NK-92 treated with Interleukin-12 subunit alpha and Interleukin-12 subunit beta, amount 100 ng/mL, for 24 hours (cell line): ENCODE measurements at places on chromosomes 6 and 20.

DNA sequence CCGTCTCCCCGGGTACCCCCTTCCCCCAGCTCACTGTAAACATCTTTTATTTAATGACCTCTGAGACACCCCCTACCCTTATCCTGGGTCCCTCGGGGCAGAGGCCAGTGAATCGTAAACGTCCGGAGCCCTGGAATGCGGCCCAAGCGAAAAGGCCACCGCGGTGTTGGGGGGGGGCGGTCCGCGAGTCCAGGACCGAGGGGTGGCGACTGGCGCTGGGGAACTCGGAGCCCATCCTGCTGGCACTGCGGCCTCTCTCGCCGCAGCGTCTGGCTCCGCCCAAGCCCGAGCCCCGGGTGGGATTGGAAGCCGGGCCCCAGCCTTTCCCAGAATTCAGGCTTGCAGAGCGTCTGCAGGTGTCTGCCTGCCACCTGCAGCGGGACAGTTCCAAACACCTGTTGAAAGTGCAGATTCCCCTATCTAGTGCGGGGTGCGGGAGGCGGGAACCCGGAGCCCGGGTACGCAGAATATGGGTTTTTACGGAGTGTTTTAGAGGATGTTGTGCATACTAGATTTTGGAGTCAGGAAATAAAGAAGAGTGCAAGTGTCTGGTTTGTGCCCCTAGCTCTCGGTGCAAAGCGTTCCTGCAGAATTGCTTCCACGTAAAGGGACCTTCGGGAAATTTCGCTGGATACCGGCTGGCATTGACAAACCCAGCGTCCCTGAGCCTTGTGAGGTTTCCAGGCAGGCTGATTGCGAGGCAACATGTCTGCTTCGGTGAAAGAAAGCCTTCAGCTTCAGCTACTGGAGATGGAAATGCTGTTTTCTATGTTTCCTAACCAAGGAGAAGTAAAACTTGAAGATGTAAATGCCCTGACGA, 800 bp downstream of the RWDD2A start:
- DNase-seq, result no peak

- DNase-seq, result no peak
These were observed 62.2 kb upstream of the DDR1 start for GRCh38 chr6:30821862-30822784.

- DNase-seq, result peak; percentile 100
These were observed 3.1 kb upstream of the GPSM3 start for GRCh38 chr6:32195652-32195901.

- no peak for DNase-seq
These were observed 17.8 kb downstream of the BNIP5 start for GRCh38 chr6:36318690-36319435.

GRCh38 chr6:42693725-42694323, 28.6 kb downstream of the PRPH2 start:
- no peak for DNase-seq

DNA sequence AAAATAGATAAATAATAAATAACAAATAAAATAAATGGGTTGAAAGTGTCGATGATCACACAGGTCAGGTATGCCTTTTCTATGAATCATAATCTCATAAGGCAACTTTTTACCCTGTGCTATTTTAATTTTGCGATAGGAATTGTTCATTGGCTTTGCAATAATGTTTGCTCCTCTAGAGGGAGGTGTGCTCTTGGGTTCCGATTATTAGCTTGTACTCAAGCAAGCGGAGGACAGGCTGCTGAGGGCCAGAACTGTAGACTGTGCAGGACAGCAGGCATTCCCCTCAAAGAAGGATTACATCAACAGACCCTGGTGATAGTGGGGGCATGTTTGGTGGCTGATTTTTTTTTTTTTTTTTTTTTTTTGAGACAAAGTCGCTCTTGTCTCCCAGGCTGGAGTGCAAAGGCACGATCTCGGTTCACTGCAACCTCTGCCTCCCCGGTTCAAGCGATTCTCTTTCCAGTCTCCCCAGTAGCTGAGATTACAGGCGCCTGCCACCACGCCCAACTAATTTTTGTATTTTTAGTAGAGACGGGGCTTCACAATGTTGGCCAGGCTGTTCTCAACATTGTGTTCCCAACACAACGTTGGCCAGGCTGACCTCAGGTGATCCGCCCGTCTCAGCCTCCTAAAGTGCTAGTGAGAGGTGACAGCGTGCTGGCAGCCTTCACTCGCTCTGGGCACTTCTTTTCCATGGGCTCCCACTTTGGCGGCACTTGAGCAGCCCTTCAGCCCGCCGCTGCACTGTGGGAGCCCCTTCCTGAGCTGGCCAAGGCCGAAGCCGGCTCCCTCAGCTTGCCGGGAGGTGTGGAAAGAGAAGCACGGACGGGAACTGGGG, 35.6 kb downstream of the RIOK1 start:
- DNase-seq, result no peak

GRCh38 chr20:22303523-22303922, 280.8 kb downstream of the FOXA2 start:
- no peak for DNase-seq

GRCh38 chr20:16530201-16530681, 43.0 kb downstream of the KIF16B start:
- DNase-seq, result no peak

DNA sequence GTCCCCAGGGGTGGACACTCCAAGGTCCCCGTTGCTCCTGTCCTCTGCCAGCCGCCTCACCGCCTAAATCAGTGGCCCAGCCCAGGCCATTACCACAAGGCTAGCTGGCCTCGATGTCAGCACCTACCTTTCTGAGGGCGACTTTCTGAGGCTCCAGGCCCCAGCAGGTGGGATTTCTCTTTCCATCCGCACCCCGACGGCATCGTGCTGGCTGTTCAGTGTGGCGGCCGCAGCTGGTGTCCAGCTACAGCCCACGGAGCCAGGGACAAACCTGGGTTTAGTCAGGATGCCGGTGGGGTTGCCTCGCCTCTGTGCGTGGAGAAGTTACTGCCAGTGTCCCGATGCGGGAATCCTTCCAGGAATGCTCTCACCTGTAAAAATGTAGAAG, 60.8 kb downstream of the ERMARD start:
- DNase-seq, result no peak

DNA sequence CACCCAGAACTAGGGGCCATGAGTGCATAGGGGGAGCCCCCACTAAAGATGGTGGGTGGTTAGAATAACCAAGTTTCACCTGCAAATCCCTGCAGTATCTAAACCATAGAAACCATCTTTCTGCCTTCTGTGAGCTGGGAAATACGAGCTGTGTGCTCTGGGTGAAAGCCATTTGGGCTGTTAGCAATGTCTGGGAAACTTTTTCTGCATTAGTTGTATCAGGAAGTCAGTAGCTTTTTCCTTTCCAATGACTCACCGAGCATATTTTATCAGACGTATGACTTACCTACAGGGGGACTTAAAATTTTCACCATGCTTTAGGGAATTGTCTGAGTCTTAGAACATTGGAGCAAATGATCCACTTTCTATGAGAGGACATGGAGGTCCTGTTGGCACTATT, 584.0 kb downstream of the QKI start:
- DNase-seq, result no peak

DNA sequence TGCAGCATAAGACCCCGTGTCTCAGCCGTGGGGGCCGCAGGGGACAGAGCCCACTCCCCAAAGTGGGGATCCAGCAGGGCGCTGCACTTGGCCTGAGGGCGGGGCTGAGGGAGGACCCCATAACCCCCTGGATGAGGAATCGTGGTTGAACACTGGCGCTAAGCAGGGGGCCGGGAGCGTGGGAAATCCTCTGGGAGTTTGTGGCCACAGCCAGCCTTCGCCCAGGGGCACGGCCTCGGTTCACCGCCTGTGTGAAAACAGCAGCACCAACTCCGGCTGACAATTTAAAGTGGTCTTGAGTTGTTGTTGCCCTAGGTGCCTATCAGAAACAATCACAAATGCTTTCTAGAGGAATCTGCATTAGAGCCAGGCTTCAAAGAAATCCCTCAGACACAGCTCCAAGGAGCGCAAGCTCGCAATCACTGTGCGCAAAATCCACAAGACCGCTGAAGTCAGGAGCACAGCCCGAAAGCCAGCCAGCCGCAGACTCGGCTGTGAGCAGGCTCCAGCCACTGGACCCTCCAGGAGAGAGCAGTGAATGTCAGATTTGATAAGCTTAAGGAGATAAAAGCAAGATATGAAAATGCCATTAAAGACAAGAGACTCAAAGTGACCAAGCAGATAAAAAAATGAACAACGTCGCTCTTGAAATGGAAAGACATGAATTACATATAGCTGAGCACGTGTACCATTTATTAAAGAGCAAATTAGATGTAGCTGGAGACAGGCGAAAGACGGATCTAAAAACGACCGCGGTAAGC, 10.9 kb upstream of the RPS6KA2 start:
- no peak for DNase-seq

- no peak for DNase-seq
These were observed 24.9 kb upstream of the LAMA4 start for GRCh38 chr6:112279031-112279935.

DNA sequence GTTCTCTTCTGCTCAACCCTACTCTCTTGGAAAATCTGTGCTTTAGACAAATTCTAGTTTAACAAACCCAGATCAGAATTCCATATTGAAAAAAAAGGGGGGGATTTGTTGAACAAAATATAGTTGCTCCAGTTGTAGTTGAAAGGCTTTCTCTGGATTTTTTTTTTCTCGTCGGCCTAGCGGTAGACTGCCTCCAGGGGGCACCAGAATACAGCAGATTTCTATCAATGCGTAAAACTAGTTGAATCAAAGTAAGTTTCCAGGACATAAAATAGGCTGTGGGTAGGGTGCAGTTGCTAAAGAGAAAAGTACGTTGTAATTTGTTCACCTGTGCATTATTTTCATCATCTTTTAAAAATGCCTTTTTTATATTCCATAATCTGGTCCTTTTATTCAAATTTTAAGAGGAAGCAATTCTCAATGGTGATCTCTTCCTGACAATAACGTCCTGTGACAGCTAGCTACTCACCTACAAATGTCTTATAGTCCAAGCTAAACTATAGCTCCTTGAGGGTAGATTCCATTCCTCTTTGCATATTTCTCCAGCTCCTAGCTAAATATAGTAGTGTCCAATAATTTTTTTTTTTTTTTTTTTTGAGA, 105.4 kb downstream of the PERP start:
- DNase-seq, result peak; percentile 7

GRCh38 chr20:15113144-15113773, 775.8 kb upstream of the FLRT3 start:
- DNase-seq, result no peak

GRCh38 chr6:15735567-15736265, 72.9 kb upstream of the DTNBP1 start:
- no peak for DNase-seq

- no peak for DNase-seq
These were observed 31.8 kb upstream of the ULBP3 start for GRCh38 chr6:150100745-150101144.

DNA sequence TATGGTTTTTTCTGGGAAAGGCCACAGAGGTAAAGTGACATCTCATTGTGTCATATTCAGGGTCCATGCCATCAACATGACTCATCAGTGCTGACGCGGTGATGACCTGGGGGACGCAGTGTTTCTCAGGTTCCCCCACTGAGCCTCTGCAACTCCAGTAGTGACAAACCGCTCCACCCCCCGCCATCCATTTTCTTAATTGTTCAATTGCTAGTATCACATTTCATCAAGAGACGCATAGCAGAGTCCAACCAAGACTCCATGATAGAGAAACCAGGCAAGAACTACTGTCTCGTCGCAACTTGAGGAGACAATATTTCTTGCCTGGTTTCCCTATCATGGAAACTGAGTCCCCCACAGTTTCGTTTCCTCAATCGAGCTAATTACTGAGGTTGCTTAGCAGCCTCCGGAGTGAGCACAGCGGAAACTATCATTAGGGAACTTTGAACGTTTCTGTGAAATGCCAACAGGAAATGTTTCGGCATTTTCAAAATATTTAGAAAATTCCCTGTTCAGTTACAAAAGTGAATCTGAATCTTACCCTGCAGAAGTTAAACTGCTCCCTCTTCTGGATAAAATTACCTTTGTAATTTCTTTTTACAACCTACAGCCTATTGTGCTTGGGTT, 12.2 kb upstream of the SERPINB1 start:
- DNase-seq, result peak; percentile 75

DNA sequence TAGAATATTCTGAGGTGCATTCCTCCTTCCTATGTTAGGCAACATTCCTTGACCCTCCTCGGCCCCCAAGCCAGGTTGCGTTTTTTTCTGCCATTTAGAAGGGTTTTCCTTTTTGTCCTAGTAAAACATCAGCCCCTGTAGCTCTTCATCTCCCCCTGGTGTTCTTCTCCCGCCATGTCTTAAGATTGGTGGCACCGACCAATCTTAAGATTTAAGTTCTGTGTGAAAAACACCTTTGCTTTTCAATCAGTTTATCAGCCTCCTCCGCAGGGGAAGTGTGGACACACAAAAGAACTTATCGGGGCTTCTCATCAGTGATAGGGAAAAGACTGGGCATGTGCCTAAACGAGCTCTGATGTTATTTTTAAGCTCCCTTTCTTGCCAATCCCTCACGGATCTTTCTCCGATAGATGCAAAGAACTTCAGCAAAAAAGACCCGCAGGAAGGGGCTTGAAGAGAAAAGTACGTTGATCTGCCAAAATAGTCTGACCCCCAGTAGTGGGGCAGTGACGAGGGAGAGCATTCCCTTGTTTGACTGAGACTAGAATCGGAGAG, 719 bp upstream of the EDN1 start:
- DNase-seq, result no peak

GRCh38 chr6:30752157-30752927, 8.0 kb upstream of the IER3 start:
- no peak for DNase-seq

DNA sequence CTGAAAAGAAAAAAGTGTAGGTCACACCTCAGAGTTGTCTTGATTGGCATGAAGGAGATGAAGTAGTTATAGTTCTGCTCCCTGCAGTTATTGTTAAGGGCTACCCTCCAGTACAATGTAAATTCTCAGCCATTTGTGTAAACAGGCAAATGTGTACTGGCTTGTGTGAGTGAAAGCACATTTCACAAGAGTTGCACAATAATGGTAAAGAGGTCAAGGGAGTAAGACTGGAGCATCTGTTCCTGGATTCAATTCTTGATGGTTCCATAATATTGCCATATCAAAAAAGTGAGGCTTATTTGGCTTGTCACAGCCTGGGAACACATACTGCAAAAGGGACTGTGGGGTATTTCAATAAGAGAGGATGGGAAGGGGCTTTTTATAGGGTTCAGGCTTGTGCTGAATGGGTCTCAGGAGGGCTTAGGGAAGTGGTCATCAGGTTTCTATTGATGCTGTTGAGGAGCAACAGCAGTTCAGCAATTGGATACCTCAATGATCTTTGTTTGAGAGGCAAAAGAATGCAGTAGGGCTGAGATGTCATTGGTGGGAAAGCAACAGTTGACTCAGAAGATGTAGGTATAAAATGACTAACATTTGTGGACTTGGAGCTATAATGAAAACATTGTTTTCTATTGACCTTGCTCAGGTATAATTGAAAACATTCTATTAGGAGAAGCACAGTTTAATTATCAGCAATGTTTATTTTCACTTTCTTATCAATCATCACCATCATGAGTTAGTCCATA, 402.6 kb downstream of the BCKDHB start:
- no peak for DNase-seq

DNA sequence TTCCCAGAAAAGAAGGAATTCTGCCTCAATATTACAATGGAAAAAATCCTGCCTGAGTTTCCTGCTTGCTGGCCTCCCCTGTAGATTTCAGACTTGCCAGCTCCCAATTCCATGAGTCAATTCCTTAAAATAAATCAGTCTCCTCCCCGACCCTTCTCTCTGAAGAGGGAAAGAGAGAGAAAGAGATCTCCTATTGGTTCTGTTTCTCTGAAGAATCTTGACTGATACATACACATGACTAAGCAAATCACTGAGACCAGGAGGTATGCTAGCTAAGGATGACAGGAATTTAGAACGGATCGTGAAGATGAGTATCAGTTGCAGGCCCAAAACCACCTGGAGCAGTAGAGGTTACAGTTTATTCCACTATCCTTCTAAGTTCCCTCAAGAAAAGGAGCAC, 11.3 kb upstream of the RBM24 start:
- no peak for DNase-seq

- no peak for DNase-seq
These were observed 68.7 kb upstream of the FBXO30 start for GRCh38 chr6:145883263-145883662.
